ENCODE measurements at places on chromosomes 1 and 21.

- DNase-seq, result no peak
These were observed 20.6 kb downstream of the ADORA1 start for GRCh38 chr1:203148127-203148526.

DNA sequence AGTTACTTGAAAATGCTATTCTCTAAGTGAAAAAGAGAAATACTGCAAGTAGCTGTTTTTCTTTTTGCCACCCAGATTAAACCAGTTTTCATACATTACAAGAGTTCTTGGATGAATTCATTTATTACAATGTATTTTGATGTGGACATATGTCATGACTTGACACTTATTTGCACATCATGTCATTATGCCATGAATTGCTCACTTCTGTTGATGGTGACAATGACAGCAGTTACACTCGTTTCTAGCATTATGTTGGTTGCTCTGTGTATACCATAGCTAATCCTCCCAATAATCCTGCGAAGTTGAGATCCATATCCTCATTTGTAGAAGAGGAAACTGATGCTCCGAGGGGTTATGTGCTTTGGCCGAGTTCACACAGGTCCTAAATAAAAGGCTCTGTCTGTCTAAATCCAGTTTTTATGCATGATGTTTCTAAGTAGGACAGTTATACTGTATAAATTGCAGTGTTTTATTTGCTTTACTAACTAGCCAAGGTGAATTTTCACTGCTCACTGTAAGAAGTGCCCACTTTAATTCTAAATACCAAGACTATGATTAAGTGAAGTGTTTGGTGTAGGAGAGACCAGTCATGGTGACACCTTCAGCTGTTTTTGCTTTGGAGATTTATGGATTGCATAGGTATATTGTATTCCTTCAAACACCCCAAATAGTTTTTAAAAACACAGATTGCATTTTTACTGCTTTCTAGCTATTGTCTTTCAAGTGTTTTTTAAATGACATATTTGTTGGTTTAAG is 56.7 kb downstream of the PRDM2 start:
- DNase-seq, result no peak

DNA sequence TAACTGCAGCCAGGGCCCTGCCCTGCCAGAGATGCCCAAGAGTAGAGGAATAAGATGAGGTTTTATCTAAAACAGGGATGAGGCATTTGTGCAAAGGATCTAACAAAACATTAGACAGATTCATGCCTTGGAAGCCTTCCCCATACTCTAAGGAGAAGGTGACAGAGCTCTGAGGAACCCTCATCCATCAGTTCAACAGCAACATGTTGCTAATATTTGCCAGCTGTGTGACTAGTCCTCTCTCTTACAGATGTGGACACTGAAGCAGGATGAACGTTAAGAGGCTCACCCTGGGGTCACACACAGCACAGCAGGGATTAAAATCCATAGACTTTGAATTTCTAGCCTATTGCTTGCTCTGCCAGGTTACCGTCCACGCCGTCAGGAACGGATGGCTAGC is 99.0 kb downstream of the ZBTB18 start:
- DNase-seq, result no peak

DNA sequence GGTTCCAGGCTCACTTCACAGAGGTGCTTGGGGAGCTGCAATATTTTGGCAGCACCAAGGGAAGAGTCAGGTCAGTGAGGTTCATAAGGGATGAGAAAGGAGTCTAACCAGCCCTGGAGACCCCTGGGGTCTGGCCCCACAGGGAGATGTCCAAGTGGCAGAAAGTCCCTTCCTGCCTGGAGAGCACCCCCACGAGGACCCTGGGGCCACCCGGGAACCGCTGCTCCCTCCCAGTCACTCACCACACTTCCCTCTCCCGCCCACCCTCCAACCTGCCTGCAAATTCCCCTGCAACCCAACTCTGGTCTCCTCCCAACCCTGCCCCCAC is 6.5 kb upstream of the ITGB2 start:
- DNase-seq, result no peak

- DNase-seq, result no peak
These were observed 115.0 kb downstream of the FCRL5 start for GRCh38 chr1:157437296-157437695.
